ENCODE measurements at places on chromosomes 6 and 20.

DNA sequence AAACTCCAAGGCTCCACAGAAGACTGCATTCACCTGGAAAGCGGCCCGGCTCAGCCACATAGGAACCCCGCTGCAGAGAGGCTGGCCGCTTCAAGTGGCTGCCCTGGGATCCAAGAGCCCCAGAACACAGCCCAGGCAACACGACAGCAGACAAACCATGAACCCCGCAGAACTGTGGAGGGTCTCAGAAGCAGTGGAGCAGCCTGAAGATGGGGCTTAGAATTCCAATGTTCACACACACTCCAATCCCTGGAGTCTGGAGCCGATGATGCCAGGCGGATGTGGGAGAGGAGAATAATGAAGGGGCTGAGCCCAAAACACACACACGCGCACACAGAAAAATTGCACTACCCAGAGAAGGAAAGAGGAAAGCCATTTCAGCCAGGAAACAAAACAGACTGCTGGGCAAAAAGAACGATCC is 52.4 kb downstream of the NINL start:
- DNase-seq, result no peak

- no peak for DNase-seq
Measured at GRCh38 chr20:43910564-43910963, 4.1 kb upstream of the TOX2 start.

DNA sequence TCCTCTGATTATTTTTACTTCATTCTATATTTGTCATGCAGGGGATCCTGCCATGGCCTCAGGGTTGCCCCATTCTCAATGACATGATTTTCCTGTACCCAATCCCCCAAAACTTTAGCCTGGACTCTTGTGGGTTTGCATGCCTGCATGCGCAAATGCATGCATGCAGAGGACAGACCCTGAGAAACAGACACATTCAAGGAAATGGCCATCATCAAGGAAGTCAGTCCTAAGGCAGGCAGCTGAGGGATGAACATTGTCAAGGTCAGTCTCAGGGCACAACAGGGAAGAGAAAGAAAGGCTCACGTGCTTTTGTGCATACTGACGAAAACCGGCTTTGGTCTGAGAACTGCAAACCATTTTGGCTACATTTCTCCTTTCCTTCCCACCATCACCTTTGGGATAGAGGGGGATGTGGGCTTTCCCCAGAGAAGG is 13.1 kb downstream of the NEDD9 start:
- DNase-seq, result no peak

DNA sequence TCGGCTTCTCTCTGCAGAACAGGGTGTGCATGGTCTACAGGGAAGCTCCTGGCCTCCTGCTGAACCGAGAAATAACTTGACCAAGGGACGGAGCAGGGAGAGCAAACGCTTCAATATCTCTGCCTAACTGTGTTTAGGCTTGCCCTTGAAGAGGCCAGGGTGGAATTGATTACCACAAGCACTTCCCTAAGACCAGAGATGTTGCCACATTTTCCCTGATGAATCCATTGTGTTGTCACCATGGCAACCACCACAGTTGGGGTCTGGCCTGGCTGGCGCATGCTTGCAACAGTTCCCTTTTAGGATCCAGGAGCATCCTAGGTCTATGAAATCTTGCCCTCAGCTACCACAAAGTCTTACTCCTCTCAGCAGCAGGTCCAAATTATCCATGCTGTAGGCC is 213.5 kb upstream of the SULF2 start:
- no peak for DNase-seq

GRCh38 chr6:124968401-124968800 is 6.2 kb downstream of the RNF217 start:
- no peak for DNase-seq

GRCh38 chr20:760751-761417 is 7.4 kb downstream of the SLC52A3 start:
- no peak for DNase-seq

DNA sequence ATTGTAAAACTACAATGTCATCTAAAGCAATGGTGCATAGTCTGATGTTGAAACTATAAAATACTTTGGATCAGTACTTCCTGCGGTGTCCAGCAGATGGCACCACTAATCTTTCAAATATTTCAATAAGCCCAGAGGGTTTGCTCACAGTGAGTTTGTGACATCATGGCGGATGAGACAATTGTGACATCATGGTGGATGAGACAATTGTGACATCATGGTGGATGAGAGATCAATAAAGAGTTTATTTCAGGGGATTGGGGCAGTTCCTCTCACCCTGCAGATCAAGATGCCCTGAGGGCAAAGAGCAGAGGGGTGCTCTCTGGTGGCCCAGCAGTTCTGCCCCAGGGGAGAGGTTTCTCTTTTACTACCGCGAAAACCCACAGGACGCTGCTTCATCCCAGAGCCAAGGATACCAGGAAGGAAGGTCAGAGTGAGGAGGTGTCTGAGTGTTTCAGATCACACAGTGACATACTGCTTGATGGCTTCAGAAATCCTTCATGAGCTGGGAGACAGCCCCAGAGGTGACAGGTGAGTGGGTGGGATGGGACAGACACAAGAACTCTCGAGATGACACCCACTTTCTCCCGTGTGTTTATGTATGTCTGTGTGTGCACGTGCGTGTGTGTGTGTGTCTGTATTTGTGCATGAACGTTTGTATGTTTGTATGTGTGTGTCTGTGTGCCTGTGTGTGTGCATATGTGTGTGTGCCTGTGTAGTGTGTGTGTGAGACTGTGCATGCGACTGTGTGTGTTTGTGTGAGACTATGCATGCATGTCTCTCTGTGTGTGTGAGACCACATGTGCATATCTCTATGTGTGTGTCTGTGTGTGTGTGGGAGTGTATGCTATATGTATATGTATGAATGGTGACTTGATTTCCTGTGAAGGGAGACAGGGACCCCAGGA is 7.3 kb upstream of the ULBP2 start:
- peak; percentile 51 for DNase-seq

GRCh38 chr20:1533059-1533458 is 24.4 kb downstream of the SIRPD start:
- no peak for DNase-seq

DNA sequence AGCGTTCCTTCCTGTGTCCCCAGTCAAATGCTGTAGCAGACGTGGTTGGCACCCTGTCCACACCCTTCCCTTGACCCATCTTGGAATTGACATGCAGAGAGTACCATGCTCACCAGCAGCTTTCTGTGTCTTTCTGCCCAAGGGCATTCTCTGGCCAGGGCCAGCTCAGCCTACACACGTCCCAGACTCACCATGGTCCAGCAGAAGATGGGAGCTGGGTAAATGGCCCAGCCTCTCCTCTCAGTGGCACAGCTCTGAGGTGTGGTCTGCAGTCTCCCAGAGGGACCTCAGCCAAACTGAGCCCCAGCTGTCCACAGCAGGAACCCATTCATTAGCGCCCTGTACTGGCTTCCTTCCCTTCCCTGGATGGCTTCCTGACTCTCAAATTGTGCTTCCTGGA is 31.1 kb upstream of the BLCAP start:
- no peak for DNase-seq

- DNase-seq, result no peak
Measured at GRCh38 chr6:144653885-144654505, 368.9 kb downstream of the UTRN start.

DNA sequence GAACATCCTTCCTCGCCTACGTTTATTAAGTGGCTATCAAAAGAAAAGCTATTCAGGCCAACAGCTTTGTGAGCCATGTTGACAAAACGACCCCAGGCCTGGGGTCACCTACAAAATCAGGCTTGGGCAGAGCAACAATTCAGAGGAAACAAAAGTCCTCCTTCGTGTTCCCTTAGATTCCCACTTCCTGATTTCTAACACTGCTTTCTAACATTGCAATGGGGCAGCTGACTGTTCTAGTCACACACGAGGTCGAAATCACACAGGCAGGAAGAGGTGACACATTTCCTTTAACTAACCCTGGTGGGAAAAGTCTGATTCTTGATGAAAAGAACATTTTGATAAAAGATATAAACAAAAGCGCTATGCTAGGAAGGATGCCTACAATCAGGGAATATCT is 31.9 kb downstream of the WDR27 start:
- peak; percentile 61 for DNase-seq

- DNase-seq, result no peak
Measured at GRCh38 chr6:36280467-36280866, 10.6 kb downstream of the PNPLA1 start.

GRCh38 chr6:32529697-32530430 is at the start of gene HLA-DRB5:
Gene HLA-DRB5, minus strand, starts transcription at chr6:32530287. Its CDS starts 63 bp downstream, at chr6:32530224.
- DNase-seq, result no peak

DNA sequence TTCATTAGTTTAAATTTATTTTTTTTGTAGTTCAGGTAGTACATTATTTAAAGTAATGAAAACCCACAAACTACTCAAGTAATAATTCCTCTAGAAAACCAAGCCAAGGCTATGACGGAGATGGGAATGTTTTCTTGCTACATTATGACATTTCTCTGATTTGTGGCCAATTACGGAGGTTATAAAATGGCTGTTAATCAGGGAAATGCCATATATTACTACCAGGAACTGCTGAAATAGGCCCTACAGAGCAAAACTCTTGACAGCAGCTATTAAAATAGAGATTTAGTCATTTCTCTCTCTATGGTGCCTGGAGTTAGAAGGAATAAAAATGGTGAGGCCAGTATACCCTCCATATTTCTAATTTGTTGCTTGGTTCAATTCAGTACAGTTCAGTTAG is 280.0 kb downstream of the ARHGAP18 start:
- no peak for DNase-seq

GRCh38 chr20:63598479-63599395 is 24.7 kb upstream of the HELZ2 start:
- no peak for DNase-seq

DNA sequence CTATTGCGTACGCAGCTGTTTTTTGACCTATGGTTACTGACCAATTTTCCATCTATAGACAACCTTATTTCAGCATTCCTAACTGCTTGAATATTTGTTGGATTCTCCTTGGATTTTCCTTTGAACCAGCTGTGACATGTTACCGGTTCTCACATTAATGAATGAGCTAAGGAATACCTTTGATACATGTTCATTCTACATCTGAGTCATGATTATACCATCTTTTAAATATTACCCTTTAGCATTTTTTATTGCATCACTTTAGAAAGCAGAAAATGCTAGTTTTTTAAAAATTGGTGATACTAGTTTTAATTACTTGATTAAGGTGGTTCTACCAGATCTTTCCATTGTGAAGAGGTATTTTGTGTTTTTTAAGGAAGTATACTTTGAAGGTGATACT is 1.9 kb upstream of the IGF2R start:
- no peak for DNase-seq

- no peak for DNase-seq
Measured at GRCh38 chr20:44354979-44355497, 461 bp upstream of the HNF4A start.

- no peak for DNase-seq
Measured at GRCh38 chr6:167329014-167329413, 4.1 kb downstream of the TTLL2 start.

DNA sequence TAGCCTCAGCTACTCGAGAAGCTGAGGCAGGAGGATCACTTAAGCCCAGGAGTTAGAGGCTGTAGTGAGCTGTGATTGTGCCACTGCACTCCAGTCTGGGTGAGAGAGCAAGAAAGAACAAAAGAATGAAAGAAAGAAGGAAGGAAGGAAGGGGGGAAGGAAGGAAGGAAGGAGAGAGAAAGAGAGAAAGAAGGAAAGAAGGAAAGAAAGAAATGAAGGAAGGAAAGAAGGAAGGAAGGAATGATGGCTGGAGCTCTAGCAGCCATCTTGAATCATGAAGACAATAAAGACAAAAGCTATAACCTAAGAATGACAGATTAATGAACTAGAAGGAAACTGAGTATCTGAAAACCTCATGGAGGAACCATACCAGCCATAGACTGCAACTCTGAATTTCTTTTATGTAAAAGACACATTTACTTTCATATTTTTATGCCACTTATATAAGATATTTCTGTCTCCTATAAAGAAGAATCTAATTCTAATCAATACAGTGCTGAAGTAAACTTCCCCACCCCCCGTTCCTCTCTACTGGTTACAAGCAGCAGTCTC is 522.3 kb upstream of the JARID2 start:
- DNase-seq, result no peak

GRCh38 chr6:79146421-79146820 is 68.4 kb upstream of the PHIP start:
- peak; percentile 1 for DNase-seq

DNA sequence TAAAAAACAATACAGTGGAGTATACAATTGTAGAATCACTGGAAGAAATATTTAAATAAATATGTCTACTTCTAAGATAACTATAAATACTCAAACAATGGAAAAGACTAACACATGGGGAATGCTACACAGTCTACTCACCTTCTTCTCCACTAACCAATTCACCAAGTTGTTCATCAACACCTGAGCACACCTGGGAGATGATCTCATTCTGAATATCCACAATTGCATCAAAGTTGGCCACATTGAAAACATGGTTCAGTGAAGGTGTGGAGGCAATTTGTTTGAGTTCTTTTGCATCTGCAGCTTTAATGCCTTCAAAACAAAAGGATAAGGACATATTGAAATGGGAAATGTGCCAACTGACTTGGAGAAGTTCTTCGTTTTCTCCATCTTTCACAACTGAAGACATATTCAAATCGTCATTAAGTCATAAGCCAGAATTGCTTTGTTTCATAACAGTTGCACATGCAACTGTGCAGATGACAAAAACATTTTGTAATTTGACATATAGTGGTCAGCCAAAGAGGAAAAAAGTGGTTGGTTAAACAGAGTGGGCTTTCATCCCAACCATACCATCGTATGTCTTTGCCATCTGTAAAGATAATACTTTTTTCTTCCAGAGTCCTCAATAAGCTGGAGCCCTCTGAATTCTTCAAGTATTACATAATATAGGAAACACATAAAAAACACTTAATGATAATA is 17.5 kb downstream of the COL12A1 start:
- DNase-seq, result no peak

- DNase-seq, result no peak
Measured at GRCh38 chr20:44979090-44979621, 12.8 kb downstream of the STK4 start.

- DNase-seq, result no peak
Measured at GRCh38 chr6:74925683-74926082, 280.2 kb downstream of the COL12A1 start.

DNA sequence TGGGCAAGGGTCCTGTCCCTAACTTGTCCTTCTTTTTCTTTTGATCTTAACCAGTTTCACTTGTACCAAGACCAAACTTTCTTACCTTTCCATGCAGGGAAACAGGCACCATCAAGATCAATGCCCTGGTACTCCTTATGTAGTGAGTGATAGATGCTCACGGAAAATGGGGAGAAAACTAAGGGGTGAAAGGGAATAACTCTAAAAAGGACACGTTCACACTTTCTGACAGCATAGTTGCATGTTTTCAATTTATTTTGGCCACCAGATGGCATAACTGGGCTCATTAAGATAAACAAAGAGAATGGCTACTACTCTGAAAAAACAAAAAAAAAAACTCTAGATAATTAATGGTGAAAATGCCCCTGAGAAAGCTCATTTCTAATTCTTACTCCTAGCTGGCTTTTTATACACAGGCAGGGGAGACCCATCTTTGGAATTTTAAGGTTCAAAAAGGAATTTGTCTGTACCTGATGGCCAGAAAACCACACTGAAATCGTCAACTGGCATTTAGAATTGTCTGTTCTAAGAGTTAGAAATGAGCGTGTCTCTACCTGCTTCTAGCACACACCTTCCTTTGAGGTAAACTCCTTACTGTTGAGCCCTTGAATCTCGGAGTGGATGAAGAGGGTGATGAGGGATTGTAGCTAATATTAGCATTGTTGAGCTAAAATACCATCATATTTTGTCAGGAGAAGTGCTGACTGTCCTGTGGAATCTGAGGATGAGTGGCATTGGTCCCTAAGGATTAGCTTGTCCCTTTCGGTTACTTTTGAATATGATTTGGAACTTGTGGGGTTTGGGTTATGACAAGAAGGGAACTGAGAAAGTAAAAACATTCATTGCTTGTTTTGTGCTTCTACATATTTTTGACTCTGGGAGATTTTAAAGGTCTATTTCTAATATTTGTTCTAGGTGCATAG is 62.2 kb upstream of the DDR1 start:
- DNase-seq, result peak; percentile 63
